ENCODE measurements at places on chromosomes 12 and 14.

- no peak for DNase-seq
Measured at GRCh38 chr12:6745741-6746525, 7.0 kb downstream of the MLF2 start.

DNA sequence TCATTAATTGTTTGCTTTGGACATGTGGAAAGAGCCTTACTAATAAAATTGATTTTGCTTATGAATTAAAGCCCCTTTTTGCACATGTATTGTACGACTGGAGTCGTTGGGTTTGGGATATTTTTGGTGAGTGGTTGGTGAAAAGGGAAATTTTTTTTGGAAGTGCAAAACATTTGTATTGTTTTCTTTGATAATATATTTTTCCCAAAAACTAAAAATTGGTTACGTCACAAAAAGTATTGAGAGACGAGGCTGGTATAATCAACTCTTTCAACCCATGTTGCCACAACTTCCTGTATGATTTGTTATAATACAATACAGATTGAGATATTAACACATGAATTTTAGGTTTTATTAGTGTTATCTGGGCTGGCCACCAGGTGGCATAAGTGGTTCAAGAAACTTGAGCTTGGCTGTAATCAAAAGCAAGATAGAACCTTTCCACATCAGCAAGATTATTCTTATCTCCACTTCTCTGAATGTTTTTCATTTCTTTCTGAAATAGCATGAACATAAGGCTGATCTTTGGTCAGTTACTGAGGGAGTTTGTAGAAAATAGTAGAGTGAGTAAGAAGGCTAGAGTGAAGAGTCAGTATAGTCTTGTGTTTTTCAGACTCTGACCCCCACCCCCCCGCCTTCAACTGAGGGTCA lies 8.7 kb downstream of the NGDN start:
- DNase-seq, result peak; percentile 60

- no peak for DNase-seq
Measured at GRCh38 chr14:59184396-59184795, 4.1 kb upstream of the DAAM1 start.

- no peak for DNase-seq
Measured at GRCh38 chr12:124296916-124297351, 2.0 kb downstream of the RFLNA start.

DNA sequence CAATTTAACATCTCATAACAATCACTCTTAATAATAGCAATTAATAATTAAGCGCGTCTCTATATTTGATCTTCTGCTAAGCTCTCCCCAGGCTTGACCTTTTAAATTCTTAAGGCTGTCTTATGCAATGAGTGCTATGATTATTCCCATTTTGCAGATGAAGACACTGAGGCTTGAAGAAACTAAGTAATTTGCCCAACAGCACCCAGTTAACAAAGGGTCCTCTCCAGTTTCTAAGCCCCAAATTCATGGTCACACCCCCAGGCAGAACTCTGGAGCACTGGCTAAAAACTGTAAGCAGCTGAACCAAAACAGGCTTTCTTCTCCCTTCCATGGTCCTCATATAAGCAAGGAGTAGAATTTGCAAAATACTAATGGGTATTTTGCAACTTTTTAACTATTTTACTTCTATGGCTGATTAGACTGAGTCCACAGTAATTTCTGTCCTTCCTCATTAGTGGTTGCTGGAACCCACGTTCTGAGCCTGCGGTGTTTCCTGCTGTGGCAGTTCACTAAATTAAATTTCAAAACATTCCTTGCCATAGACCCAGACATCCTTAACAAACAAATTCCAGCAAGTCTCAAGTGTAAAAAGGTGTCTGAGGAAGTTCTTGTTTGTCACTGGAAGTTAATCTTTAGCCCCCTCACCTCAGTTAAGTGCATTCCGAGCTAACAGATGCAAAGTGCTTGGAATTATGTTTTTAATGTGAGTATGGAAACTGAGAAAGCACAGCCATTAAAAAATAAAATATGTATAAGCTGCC lies 76.5 kb downstream of the TMEM132D start:
- no peak for DNase-seq

- no peak for DNase-seq
Measured at GRCh38 chr12:11978726-11979384, 91.9 kb upstream of the BCL2L14 start.

GRCh38 chr12:127284870-127285431 lies 982.0 kb upstream of the TMEM132C start:
- no peak for DNase-seq

DNA sequence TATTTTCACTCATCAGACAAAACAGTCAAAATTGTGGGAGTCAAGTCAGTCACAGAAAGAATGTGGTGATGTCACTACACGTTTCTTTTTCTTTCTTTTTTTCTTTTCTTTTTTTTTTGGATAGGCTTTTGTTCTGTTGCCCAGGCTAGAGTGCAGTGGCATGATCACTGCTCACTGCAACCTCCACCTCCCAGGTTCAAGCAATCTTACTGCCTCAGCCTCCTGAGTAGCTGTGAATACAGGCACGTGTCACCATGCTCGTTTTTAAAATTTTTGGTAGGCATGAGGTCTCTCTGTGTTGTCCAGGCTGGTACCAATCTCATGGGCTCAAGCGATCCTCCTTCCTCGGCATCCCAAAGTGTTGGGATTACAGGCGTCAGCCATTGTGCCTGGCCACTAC lies 2.3 kb downstream of the CLECL1 start:
- no peak for DNase-seq

- DNase-seq, result peak; percentile 9
Measured at GRCh38 chr14:104524726-104525125, 54.8 kb upstream of the C14orf180 start.

- peak; percentile 39 for DNase-seq
Measured at GRCh38 chr12:96516472-96517430, 27.4 kb downstream of the CFAP54 start.

- no peak for DNase-seq
Measured at GRCh38 chr12:94779485-94779884, 129.1 kb upstream of the TMCC3 start.

DNA sequence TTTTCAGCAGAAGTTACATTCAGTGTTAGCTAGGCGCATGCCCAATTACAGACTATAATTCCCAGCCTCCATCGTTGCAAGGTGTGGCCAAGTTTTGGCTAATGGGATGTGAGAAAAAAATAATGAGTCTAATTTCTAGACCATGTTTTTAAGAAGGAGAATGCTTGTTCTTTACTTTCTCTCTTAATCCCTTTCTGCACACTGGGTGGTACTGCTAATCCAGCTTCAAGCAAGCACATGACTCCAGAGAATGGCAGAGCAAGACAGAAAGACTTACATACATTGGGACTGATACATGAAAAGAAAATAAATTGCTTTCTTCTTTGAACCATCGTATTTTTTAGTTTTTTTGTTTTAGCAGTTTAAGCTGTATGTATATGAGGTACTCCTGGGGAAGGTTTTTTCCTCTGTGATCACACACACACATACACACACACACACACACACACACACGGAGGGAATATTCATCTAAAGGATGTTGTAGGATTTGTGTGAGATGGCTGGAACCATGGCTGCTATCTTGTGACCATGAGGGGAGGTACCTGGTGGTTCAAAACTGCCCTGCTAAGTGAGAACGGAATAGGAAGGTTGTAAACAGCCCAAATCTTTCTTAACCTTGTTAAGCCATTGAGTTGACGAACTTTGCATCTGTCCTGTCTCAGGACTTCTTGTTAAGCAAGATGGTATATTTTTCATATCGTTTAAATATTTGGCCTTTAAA lies 34.3 kb upstream of the LTA4H start:
- DNase-seq, result no peak

- no peak for DNase-seq
Measured at GRCh38 chr12:68405343-68405781, 73.2 kb upstream of the MDM1 start.

GRCh38 chr12:48863291-48863690 lies 2.4 kb downstream of the RND1 start:
- DNase-seq, result no peak

DNA sequence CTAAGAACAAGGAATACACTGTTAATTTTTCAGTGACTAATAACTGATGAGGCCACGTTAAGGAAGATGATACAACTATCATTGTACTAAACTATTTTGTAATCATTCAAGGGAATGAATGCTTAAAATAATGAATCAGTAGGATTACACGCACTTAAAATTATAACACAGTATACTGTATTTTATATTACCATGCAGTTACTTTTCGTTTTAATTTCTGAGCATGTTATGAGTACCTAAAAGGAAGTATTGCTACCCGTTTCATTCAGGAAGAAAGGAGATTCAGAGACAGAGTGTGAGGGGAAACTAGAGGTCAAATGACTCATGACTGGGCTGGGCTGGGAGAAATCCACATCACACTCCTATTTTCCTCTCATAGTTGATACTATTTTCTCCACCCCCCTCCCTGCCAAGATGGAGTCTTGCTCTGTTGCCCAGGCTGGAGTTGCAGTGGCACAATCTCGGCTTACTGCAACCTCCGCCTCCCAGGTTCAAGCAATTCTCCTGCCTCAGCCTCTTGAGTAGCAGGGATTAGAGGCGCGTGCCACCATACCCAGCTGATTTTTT lies 202.0 kb downstream of the PPM1H start:
- no peak for DNase-seq

GRCh38 chr14:33555710-33556350 lies 395.0 kb downstream of the EGLN3 start:
- DNase-seq, result no peak

- no peak for DNase-seq
Measured at GRCh38 chr12:113322343-113322742, 12.6 kb downstream of the SLC8B1 start.

DNA sequence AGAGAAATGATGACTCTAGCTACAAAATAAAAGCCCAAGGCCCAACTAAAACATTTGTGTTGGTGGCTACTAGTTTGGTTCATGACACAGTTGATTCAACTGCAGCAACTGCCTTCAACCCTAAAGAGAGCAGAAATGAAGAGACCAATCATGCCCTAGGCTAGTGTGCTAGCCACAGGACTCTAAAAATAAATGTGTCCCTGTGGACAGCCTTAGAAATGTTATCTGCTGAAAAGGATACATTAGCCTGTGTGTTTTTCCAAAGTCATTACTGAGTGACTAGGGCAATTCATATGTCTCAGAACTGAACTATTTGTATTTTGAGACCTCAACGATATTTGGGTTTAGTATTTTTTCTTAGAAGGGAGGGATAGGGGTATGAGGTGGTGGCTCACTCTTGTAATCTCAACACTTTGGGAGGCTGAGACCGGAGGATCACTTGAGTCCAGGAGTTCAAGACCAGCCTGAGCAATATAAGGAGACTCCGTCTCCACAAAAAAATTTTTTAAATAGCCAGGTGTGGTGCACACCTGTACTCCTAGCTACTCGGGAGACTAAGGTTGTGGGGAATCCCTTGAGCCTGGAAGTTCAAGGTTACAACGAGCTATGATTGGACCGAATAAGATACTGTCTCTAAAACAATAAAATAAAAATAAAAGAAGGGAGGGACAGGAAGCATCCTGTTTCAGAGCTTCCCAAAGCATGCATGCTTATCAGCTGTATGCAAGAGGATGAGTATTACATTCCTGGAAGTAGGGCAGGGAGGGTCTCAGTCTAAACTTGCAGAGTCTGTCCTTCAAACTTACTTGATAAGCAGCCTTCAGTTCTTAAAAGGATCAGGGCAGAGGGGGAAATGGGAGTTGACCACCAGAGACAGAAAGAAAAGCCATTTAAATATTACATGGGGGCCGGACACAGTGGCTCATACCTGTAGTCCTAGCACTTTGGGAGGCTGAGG lies 29.6 kb upstream of the NAP1L1 start:
- DNase-seq, result no peak

- no peak for DNase-seq
Measured at GRCh38 chr14:21626491-21627230, 8.1 kb downstream of the OR10G2 start.

GRCh38 chr12:78096909-78097597 lies 266.4 kb downstream of the NAV3 start:
- DNase-seq, result no peak

DNA sequence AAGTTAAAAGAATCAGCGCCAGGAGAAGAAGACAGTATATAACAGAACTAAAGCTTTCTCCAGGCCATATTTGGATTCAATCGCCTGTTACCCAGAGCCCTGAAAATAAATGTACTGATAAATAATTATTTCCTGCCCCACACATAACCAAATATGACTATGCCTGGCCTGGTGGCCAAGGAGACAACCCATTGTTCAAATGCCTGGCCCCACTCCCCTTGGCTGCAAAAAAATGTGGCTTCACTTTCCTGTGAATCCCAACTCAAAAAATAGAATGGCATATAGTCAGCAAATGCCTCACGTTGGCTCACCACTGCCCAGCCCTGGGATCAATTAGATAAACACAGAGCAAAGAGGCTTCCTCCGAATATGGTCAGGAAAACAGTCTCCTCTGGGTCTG lies 472.1 kb downstream of the BCL11B start:
- no peak for DNase-seq
